GM20000 (cell line): ENCODE measurements at places on chromosomes 13 and 19.

- DNase-seq, result no peak
These were observed 330.1 kb downstream of the UQCRFS1 start for GRCh38 chr19:28882818-28883217.

- peak; percentile 25 for DNase-seq
These were observed 49.8 kb downstream of the KATNAL1 start for GRCh38 chr13:30257468-30258099.

GRCh38 chr19:54191011-54191810 is at the start of gene TSEN34:
Gene TSEN34, plus strand, starts transcription at chr19:54191308. Its CDS starts 57 bp downstream, at chr19:54191365.
- peak; percentile 89 for DNase-seq

- no peak for DNase-seq
These were observed 22.8 kb downstream of the TSHZ3 start for GRCh38 chr19:31326329-31327028.

DNA sequence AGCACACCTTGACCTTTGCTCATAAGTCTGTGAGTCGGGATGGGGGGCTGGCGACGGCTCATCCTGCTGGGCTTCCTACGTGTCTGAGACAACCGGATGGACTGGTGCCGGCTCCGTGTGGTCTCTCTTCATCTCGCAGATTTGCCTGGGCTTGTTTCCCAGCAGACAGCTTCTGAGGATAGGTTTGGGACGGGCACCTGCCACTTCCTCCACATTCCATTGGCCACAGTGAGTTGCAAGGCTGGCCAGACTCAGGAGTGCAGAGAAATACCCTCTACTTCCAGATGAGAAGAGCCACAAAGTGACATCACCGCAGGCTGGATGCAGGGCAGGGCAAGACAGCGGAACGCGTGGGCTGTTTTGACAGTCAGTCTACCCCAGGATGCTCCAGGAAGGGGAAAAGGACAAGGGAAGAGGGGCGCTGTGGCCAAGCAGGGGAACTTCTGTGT is 48.1 kb downstream of the IRS2 start:
- no peak for DNase-seq

GRCh38 chr13:65275108-65275507 is 1955.0 kb downstream of the PCDH9 start:
- no peak for DNase-seq

GRCh38 chr19:18789883-18790565 is 1.1 kb downstream of the COMP start:
- DNase-seq, result peak; percentile 77

DNA sequence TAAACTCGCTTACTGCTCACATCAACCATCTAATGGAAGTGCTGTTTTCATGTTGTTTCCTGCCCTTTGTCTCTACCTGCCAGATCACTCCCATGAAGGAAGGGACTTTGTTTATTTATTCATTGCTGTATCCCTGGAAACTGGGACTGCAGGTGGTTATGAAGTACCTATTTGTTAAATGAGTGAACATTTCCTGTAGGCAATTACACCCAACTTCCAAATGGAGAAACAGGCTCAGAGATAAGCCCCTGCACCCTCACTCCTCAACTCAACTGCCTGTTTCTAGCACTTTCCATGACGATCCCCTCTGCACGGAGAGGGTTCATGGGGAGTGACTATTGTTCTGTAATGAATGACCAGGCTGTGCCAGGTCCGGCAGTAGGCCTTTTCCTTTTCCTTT is 1.9 kb upstream of the SELENOW start:
- DNase-seq, result no peak

DNA sequence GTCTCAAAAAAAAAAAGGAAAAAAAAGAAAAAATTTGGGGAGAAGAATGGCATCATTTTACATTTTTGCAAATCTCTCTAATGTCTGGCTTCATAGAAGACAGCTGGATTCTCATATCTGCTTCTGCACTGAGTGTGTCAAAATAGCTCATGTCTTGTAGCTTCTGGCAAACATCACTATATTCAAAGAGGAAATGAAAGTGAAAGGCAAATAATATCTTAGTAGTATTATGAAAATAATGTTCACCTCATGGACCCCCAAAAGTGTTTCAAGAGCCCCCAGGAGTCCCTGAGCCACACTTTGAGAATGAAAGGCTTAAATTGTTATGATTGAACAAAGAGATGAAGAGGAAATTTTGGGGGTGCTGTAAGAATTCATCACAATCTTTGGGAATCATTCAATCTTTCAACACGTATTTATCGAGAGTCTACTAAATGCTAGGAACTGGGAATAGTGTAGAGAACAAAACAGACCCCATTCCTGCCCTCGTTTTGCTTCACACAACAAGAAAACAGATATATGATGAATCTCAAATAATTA is 1.2 kb upstream of the SLC6A16 start:
- DNase-seq, result peak; percentile 82

DNA sequence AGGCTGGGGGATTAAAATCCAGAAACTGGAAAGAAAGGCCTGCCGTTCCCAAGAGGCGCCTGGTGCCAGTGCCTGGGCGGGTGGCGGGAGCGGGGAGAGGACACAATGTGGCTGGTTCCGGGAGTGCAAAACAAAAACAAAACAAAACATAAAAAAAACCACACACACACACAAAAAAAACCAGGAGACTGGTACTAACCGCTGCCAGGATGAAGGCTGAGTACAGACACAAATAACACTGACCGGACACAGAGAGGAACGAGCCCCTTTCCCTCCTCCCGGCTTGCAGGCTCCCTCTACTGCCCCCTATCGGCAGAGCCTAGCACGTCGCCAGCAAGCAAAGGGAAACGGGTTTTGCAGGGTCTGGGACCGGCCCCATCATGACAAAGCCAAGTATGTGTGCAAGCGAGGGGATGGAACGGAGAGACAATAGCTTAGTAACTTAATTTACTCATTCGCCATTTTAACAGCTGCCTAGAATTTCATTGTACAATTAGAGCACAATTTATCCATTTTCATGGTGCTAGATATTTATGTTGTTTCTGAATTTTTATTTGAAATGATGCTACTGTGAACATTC is 17.9 kb upstream of the ZDHHC20 start:
- DNase-seq, result peak; percentile 80

DNA sequence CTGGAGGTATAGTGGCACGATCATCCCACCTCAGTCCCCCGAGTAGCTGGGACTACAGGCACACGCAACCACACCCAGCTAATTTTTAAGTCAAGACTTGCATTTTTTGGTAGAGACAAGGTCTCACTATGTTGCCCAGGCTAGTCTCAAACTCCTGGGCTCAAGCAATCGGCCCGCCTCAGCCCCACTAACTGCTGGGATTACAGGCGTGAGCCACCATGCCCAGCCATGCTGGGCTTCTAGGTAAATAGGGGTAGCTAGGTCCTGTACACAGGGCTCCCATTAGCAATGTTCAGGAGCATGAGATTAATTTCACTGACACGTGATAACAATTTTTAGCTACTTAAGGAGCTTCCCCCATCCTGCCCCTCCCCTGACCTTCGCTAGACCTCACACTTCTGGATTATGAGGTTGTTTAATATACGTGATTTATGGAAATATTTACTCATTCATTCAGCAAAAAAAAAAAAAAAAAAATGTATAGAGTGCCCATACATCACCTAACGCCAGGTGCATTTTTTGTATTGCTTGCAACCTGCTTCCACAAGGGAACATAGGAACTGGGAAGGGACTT is 19.2 kb downstream of the TMEM272 start:
- no peak for DNase-seq

GRCh38 chr13:26760832-26761582 is 421 bp upstream of the GPR12 start:
- peak; percentile 31 for DNase-seq

DNA sequence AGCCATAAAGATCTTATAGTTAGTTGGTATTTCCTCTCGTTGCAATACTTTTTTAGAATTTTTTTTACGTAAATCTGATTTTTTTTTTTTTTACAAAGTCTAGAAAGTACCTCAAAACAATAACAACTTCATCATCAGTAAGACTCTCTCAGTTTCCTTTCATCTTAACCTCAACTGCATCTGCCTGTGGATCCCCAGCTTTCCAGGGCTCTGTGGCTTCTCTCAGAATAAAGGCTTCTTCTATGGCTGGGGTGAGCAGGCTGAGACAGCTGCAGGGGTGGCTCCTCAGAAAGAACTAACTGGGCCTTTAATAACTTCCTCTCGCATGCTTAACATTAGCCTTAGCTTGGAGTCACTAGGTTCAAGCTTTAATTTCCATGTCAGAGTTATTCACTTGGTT is 4.2 kb downstream of the ZNF506 start:
- no peak for DNase-seq

- DNase-seq, result no peak
These were observed 536.3 kb downstream of the GPC6 start for GRCh38 chr13:93762708-93763426.

DNA sequence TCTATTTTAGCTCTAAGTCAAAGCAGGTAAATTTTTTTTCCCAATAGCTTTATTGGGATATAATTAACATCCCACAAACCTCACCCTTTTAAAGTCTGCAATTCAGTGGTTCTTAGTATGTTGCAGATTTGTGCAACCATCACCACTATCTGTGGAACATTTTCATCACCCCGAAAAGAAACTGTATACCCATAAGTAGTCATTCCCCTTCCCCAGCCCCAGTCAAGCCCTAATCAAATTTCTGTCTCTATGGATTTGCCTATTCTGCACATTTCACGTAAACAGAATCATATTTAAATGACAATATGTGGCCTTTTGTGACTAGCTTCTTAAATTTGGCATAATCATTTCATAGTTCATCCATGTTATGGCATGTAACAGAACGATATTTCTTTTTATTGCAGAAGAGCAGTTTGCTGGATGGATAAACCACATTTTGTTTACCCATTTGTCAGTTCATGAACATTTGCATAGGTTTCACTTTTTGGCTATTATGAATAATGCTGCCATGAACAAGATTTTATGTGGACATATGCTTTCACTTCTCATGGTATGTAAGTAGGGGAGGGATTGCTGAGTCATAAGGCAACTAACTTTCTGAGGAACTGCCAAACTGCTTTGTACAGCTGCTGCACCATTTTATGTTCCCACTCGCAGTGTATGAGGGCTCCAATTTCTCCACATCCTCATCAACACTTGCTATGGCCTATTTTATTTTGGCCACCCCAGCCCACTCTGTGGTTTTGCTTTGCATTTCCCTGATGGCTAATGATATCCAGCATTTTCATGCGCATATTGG is 10.9 kb downstream of the SLC46A3 start:
- DNase-seq, result peak; percentile 60

DNA sequence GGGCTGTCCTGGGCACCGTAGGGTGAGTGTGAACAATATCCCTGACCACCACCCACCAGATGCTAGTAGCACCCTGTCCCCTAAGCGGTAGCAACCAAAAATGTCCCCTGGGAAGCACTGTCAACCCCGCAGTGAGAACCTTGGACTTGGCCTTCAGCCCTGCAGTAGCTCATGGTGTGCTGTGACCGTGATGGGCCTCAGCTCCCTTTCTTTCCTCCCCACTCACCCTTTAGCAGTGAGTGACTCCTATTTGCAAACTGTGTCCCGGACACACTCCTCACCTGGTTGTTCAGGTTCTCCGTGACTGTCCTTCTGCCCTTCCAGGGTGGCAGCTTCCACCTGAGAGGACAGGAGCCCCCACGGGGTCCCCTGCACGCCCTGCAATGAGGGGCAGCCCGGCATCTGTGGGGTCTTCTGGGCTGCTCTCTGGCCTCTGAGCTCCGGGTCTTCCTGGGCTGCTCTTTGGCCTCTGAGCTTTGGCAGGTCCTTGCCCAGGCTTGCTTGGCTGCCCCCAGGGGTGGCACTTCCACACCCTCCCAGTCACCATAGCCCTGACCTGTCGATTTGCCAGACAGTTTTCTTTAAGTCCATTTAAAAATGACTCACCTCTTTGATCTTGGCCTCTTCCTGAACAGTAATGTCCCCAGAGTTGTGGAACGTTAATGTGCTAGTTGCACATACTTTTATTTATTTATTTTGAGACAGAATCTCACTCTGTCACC is 3.8 kb downstream of the KDM4B start:
- DNase-seq, result no peak

GRCh38 chr13:57045826-57046546 is 94.7 kb upstream of the PRR20A start:
- DNase-seq, result no peak

DNA sequence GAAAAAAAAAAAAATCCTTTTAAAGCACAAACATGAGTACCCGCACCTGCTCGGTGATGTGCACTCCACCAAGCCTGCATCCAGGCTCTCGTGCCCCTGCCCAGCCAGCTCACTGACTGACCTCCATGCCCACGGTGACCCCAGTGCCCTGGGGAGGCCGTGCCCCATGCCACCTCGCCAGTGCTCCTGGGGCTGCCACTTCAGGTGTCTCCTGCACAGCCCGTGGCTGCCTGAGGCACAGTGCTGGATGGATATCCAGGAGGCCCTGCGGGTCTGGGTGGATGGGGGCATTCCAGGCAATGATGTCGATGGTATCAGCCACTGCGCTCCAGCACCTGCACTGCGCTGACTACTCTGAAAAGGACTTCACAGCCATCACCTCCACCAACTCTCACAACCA is 9.0 kb downstream of the PPP6R1 start:
- DNase-seq, result no peak

GRCh38 chr19:2328401-2329148 is at the start of the genes LSM7 and SPPL2B:
Gene LSM7, minus strand, starts transcription at chr19:2328586. Its CDS starts 20 bp downstream, at chr19:2328566.
Gene SPPL2B, plus strand, starts transcription at chr19:2328684. Its CDS starts 26 bp downstream, at chr19:2328710.
- DNase-seq, result peak; percentile 100

DNA sequence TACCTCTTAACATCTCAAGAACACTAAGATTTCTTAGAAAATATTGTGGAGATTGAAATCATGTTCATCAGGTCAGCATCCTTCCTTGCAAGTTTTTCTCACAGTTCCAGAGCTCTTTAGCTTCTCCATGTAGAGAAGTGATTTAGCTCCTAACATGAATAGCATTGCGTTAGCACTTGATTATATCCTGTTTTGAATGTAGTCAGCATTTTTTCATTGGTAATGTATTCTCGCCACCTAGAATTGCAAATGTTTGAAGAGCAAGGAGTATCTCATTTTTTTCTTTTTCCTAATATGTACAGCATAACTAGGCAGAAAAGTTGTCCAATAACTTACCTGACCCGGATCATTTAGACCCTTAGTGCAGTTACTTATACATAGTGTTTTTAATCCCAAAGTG is 6.6 kb downstream of the ZNF470 start:
- no peak for DNase-seq

DNA sequence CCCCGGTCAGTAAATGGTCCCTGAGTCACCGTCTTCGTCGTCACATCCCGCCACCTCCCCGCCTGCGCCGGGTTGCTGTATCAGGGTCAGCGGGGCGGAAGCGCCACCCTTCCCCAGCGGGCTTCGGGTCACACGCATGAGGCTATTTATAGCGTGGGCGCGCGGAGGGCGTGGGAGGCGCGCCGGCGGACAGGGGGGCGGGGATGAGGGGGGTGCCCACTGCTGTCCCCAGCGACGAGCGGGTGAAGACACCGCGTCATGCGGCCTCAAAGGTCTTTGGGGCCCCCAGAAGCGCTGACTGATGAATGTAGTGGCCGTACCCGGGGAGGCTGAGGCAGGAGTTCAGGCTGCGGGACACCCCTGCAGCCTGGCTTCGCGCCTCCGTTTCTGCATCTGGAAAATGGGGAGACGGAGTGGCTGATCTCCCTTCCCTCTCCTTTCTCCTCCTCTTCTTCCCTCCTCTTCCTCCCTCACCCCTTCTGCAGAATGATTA is 7.9 kb downstream of the UNC13A start:
- DNase-seq, result peak; percentile 86

DNA sequence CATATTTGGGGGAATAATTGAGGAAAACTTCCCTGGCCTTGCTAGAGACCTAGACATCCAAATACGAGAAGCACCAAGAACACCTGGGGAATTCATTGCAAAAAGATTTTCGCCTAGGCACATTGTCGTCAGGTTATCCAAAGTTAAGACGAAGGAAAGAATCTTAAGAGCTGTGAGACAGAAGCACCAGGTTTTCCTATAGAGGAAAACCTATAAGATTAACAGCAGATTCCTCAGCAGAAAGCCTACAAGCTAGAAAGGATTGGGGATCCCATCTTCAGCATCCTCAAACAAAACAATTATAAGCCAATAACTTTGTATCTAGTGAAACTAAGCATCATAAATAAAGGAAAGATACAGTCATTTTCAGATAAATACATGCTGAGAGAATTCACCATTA is 114.9 kb downstream of the PIBF1 start:
- DNase-seq, result no peak
